T1000 (cell line): ENCODE measurements at places on chromosomes 16 and 17.

- no peak for DNase-seq
Measured at GRCh38 chr17:60695960-60696359, 18.3 kb downstream of the BCAS3 start.

GRCh38 chr16:16778332-16778731, 399.4 kb downstream of the NPIPA7 start:
- DNase-seq: no peak

- DNase-seq: no peak
Measured at GRCh38 chr16:75096656-75097055, 19.9 kb downstream of the LDHD start.

DNA sequence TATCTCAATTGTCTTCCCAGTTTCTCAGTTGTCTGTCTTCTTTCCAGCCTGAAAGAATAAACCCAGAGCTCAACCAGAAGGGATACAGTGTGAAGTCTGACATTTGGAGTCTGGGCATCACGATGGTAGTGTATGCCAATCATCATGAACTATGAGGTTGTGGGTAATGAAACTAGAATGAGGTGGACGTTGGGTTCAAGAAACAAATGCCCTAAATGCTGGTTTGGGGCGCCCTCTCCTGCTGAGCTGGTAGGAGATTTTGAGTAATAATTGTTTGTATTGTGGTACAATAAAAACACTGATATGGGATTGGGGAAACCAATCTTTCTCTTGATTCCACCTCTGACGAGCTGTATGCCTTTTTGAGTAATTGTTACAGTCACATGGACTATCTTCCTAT, 110.4 kb downstream of the MAP2K6 start:
- DNase-seq: no peak
